Pulmonary artery endothelial cell (primary cell): ENCODE measurements at places on chromosomes 3 and 15. TPM values are rescaled to one million over a fixed set of nuclear protein-coding genes. Genes with fewer than 3 reads are reported as not detected.

MYL3 gene
- total RNA-seq: not detected in 2 replicates

CTXN2 gene
- total RNA-seq: under 0.01 TPM in 1 of 2 replicates, not detected in the other

AGTR1 gene
- total RNA-seq: not detected in 2 replicates

KBTBD13 gene
- not detected in 2 replicates for total RNA-seq

MNS1 gene
- total RNA-seq: 0.92 and 1.5 TPM in 2 replicates

GPR27 gene
- total RNA-seq: not detected in 2 replicates

UTS2B gene
- total RNA-seq: 0.33 and 0.92 TPM in 2 replicates

ZPLD1 gene
- 0.04 and 0.07 TPM in 2 replicates for total RNA-seq

GOLGA8S gene
- under 0.01 and 0.04 TPM in 2 replicates for total RNA-seq

SH2D7 gene
- total RNA-seq: not detected in 2 replicates

PIGZ gene
- 1.3 and 3.8 TPM in 2 replicates for total RNA-seq

IGDCC3 gene
- not detected in 2 replicates for total RNA-seq

ATP13A5 gene
- not detected in 2 replicates for total RNA-seq

ZNF502 gene
- total RNA-seq: 3.6 and 3.7 TPM in 2 replicates

GOLGB1 gene
- total RNA-seq: 39.3 and 41.0 TPM in 2 replicates

PRR23C gene
- total RNA-seq: not detected in 2 replicates

IMPG2 gene
- 0.33 and 0.78 TPM in 2 replicates for total RNA-seq

HTR3E gene
- total RNA-seq: not detected in 2 replicates

WDR93 gene
- under 0.01 and 0.07 TPM in 2 replicates for total RNA-seq

RARRES1 gene
- 2.4 and 4.9 TPM in 2 replicates for total RNA-seq
